ENCODE measurements at places on chromosomes 4 and X.

DNA sequence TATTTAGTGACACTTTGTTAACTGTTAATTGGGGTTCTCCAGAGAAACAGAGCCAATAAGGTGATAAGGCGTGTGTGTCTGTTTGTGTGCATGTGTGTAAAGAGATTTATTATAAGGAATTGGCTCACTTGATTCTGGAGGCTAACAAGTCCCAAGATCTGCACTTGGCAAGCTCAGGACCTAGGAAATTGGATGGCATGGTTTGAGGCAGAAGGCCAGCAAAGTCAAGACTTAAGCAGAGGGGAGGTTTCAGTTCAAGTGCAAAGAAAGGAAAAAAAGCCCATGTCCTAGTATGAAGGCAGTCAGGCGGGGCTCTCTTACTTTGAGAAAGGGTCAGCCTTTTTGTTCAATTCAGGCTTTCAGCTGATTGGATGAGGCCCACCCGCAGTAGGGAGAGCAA lies 314.1 kb downstream of the BMPR1B start:
- no peak for DNase-seq

DNA sequence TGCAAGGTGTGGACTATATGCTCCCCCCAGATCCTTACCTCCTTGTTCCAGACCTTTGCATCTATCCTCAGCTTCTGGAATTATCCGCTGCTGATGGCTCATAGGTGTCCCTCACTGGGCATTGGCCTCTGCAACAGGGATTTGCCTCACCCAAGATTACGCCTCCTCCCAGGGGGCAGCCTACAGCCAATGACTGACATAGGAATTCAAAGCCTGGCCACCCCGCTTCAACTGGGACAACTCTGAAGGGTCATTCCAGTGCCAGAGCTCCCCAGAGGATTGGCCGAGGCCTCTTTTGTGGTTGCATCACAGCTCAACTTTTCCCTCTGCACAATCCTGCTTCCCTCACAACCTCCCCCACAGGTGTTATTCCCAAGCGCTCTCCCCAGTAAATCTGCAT lies 5.0 kb downstream of the SYN1 start:
- no peak for DNase-seq

- no peak for DNase-seq
Observed at GRCh38 chr4:2470791-2471190, 1.9 kb downstream of the RNF4 start.

DNA sequence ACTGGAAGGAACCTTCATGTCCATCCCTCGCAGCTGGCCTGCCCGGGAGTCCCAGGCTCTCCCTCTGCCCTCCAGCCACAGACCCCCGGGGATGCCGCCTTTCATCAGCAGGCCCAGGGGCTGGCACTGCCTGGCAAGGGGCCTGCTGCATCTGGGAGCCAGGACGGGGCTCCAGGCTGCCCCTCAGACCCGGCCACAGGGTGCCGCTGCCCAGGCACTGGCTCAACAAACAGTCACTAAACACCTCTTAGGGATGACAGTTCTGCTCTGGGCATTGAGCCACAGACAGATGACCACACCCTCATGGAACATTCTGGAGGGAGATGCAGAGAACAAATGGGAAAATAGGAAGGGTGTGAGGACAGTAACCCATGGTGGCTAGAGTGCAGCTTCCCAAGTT lies 109.3 kb downstream of the HMX1 start:
- no peak for DNase-seq

DNA sequence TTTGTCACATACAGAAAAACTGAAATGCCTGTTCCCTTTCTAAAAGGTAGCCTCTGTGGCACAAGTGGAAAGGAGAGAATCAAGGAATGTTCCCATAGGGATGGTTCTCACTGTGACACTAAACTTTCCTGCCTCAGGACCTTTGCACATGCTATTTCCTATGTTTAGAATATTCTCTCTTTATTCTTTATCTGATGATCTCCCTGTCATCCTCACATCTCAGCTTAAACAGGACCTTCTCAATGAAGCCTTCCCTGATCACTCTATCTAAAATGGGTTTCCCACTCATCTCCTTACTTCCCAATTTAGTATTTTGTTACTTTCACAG lies 32.3 kb downstream of the HOPX start:
- DNase-seq = no peak

GRCh38 chr4:78332976-78333375 lies 218.6 kb upstream of the ANXA3 start:
- DNase-seq = no peak

- DNase-seq = no peak
Observed at GRCh38 chrX:19462879-19463278, 52.4 kb downstream of the MAP3K15 start.

GRCh38 chr4:122152711-122153226 lies 638 bp downstream of the BLTP1 start:
- peak; percentile 51 for DNase-seq

- DNase-seq = no peak
Observed at GRCh38 chr4:61129971-61130370, 70.2 kb upstream of the ADGRL3 start.

DNA sequence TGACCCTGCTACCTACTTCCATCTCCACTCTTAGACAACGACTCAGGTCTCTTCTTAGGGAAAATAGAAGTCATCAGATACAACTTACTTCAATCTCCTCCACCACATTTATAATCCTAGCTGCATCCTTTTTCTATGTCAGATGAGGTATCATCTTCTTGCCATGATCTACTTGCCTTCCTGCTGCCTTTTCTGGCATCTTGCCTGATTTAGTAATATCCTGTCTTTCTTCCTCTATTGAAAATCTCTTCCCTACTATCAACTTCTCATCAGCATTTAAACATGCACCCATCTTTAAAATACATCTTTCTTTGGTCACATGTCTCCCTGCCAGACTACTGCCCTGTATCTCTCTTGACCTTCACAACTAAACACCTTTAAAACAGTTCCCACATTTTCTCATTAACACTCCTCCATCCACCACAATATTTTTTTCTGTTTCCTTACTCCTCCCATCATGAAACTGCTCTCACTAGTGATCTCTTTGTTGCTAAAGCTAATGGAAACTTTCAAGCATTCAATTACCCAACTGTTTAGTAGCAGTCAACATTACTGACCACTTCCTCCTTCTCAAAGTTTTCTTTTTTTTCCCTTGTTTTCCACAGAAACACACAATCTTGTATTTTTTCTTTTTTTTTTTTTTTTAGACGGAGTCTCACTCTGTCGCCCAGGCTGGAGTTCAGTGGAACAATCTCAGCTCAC lies 100.8 kb upstream of the CXorf66 start:
- no peak for DNase-seq

DNA sequence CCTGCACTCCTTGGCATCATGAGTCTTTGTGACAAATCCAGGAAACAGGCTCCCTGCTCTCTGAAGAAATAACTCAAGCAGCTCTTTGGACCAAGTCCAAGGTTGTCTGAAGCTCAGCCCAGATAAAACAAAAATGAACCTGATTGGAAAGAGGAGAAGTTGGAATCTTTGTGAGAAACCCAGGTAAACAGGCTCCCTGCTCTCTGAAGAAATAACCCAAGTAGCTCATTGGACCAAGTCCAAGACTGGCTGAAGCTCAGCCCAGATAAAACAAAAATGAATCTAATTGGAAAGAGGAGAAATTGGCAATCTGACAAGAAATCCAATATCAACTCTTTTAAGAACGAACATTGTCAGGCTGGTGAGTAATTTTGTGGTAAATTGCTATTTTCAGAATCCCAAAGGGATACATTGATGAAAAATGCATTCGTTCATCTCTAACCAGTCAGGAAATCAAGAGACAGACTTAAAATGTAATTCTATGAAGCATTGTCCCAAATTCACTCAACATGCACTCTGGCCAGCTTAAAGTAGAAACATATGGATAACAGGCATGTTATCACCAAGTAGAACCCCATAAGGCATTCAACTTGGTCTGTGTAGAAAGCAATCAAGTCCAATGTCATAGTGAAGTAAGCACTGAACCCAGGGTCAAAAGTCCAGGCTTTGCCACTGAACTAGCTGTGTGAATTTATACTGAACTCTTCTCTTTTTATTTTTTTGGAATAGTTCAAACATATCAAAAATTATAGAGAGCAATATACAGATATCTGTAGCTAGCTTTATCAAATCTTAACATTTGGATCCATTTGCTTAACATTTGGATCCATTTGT lies 16.8 kb upstream of the NFXL1 start:
- DNase-seq = peak; percentile 63

- DNase-seq = no peak
Observed at GRCh38 chrX:117628381-117628780, 488.2 kb downstream of the KLHL13 start.

DNA sequence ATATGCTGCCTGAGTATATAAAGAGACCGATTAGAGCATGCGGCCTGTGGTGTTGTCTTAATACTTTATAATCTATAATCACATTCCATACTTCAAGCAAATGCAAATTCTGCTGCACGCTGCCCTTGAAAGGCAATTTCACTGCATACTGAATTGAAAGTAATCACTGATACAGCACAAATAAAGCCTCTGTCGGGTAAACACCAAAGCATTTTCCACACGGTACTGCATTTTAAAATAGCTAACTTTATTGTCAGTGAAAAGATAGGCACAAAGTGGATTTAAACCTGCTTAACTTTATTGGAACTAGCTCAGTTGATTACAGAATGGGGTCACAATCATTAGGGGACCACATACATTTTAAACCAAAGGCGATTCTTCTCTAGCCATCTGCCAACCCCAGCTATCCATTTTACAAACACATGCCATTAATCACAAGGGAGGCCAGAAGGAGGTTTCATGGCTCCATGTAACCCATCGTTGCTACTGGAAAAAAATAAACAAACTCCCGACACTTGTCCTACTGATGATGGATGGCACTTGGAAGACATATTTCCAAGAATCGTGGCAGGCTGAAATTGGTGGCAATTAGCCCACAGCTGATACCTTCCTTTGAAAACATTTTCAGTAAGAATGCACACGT lies 65.9 kb downstream of the AMOT start:
- peak; percentile 5 for DNase-seq

DNA sequence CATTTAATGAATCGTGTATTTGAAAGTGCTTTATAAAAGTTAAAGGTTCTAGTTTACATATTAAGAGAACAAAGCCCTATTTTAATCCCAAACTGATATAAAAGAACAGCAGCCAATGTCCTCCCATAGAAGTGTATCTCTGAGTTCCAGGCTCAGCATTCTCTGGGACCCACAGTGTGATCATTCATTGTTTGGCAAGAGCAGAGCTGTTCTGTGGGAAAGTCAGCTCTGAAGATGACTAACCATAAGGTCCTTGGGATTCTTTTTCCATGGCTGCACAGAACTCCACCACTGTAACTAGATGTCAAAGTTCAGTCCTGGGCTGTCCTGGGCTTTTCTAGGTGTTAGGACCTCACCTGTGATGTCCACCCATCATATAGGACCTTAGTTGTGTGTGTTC lies 157.0 kb upstream of the TLL1 start:
- DNase-seq = no peak

DNA sequence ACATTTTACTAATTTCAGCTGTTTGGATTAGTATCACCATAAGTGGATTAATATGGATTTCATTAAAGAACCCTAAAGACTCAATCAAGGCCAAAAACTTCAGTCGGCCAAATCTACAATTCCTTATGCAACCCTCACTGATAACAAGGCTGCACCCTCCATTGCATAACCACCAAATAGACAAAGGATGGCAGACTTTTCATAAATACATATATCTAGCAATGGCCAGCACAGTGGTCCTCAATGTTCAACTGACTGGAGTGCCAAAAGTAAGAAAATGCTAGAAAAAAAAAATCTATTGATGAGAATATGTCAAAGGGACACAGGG lies 46.6 kb downstream of the MID1IP1 start:
- no peak for DNase-seq

GRCh38 chr4:174406383-174406782 lies 115.9 kb downstream of the HPGD start:
- no peak for DNase-seq

DNA sequence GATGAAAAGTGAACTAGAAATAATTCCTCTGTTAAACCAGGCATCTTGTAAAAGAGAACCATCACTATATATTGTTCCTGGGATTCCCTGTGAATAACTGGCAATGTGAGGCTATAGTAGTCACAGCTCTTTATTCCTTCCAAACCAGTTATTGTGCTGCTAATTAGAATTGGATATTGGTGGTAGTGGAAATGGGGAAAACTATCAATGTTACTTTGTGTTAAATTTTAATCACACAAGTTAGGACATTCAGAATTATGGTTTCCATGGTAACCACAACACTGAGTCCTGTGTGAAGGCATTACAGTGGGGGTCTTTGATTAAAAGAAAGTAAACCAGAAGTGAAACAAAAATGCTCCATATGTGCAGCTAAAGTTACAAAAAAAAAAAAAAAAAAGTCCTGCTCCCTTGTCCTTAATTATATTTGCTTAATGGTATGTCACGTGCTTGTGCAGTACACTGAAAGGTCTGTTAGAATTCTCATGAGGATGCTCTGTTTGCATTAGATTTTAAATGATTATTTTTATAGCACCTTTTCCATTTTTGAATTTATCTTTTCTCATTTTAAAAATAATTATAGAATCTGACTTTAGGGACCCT lies 200.4 kb downstream of the ADGRL3 start:
- no peak for DNase-seq

DNA sequence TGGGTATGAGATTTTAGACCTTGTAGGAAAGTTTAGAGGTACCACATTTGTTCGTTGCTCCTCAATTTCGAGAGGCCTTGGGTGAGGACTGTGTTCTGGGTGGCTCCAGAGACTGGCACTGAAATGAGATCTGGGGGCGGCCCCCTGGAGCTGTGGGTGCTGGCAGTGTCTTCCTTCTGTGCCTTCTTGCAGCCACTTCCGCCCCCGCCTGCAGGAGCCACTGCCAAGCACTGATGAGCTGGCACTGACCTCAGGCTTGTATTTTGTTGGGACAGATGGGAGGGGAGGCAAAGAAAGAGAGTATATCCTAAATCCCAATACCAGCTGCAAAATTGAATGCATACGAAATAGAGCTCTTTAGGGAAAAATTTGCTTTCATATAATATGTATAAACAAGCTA lies 64.5 kb upstream of the CLDN34 start:
- DNase-seq = peak; percentile 40

DNA sequence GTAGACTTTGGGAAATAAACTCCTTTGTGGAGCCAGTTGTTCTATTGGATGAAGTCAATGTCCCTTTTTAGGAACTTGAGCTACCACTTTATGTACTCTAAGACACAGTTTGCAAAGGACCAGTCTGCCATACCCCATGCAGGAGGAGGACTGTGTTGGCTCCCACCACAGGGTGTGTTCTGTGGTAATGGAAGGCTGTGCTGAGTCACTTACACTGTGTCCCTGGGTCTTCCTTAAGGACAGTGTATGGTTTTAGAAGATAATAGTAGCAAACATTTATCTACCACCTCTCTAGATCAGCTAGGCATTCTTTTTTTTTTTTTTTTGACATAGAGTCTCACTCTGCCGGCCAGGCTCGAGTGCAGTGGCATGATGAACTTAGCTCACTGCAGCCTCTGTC lies 184.0 kb upstream of the PGRMC2 start:
- no peak for DNase-seq

DNA sequence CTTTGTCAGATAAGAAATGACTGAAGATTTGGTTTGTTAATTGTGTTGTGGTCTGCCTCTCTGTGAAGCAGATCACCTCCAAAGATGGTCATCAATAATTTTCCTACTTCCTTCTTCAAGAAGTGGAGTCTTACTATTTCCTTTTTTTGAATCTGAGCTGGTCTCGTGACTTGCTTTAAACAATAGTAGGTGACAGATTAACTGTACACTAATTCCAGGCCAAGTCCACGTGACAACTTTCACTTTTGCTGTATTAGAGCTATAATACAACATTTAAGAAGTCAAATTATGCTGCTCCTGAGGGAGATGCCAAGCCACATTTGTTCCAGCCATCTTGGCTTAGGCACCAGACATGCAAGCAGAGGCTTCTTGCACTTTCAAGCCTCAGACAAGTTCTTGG lies 393.8 kb upstream of the GRID2 start:
- peak; percentile 1 for DNase-seq

Data from astrocyte of the hippocampus (primary cell).